Pons (tissue), 1 donor: ENCODE measurements at places on chromosomes 4 and X.

DNA sequence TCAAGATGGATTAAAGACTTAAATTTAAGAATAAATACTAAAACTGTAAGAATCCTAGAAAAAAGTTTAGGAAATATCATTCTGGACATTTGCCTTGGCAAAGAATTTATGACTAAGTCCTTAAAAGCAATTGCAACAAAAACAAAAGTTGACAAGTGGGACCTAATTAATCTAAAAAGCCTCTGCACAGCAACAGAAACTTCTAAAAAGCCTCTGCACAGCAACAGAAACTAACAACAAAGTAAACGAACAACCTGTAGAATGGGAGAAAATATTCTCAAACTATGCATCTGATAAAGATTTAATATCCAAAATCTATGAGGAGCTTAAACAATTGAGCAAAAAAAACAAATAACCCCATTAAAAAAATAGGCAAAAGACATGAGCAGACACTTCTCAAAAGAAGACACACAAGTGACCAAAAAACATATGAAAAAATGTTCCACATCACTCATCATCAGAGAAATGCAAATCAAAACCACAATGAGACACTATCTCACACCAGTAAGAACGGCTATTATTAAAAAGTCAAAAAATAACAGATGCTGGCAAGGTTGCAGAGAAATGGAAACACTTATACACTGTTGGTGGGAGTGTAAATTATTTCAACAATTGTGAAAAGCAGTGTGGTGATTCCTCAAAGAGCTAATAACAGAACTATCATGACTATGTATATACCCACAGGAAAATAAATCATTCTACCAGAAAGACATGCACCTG is 5.5 kb upstream of the OPRPN start:
- no peak for DNase-seq

- no peak for DNase-seq
Measured at GRCh38 chr4:107897823-107898222, 33.5 kb upstream of the CYP2U1 start.

GRCh38 chrX:78329486-78329885 is 2.1 kb upstream of the CYSLTR1 start:
- no peak for DNase-seq

DNA sequence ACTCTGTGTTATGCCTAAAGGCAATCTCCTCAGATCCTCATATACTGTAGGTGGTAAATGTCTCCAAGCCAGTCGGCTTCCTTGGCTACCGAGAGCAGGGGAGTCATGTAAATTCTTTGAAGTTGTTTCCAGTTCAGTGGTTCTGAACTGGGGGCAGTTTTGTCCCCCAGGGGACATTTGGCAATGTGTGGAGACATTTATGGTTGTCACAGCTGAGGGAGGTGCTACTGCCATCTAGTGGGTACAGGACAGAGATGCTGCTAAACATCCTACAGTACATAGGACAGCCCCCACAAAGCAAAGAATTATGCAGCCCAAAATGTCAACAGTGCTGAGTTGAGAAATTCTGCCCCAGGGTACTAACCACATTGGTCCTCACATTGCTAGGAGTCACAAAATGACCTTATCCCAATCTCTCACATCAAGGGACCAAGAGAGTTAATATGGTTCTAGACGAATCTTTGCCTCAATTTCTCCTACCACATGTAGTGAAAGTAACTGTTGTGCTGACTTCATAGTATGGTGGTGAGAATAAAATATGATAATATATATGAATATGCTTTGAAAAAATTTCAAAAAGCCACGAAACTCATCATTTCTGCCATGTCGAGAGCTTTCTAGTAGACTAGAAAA is 104.4 kb upstream of the ARHGAP24 start:
- peak; percentile 54 for DNase-seq

GRCh38 chr4:187934766-187935165 is 60.8 kb upstream of the ZFP42 start:
- no peak for DNase-seq

DNA sequence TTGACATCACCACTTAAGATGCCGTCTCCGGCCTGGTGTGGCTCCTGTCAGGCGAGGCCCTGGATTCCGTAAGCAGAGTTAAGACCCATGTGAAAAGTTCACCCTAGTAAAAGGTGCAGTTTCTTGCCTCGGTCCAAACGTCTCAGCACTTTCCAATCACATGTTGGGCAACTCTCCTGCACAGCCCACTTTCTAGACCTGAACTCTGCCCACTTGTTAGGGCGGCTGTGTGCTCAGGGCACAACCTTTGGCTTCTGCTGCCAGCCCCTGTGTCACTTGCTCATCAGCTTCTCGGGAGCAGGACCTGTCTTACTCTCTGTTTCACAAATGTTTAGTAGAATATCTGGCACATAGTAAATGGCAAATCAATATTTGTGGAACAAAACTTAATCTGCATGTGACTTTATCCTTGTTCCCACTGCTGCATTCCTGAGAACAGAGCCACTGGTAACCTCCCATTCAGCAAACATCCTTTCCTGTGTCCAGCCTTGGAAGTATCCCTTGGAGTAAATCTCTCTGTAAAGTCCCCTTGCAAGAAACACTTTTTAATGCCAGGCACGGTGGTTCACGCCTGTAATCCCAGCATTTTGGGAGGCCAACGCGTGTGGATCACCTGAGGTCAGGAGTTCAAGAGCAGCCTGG is 38.7 kb upstream of the SH3RF1 start:
- DNase-seq = no peak

GRCh38 chrX:38112566-38112965 is 106.2 kb downstream of the SYTL5 start:
- DNase-seq = no peak

DNA sequence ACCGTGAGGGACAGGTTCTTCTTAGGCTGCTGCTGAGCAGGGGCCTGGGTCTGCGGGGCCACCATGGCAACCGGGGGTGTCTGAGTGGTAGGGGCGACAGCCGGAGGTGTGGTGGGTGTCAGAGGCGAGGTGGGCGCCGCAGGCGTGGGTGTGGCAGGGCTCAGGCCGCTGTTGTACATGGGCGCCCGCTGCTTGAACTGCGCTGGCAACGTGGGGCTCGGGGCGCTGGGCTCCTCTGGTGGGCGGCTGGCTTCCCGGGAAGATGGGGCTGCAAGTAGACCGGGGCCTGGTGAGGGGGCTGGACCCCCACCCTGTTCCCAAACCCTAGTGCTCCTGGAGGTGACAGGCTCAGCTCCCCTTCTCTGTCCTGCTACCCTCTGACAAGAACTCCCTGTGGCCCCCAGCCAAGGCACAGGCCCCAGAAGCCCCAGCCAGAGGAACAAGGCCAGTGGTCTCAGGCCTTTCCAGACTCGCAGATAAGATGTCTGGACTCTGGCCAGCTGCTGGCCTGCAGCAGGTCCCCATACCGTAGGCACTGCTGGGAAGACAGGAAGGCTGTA is 24.8 kb downstream of the NELFA start:
- DNase-seq = no peak

DNA sequence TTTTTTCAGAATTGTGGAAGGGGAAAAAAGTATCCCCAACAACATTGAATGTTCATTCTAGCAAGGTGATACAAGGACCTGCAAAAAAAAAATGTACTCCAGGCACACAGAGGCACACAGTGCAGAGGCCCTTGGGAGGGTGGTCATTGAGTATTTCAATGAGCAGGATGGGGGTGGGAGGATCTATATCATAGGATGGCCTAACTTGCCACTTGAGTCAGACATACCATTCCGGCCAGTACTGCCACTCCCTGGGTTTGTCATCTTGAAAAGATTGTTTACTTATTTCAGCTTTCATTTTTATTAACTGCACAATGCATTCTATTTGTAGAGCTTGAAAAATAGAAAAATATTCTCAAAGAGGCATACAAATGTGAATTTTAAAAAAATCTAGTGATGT is 18.7 kb downstream of the ZNF595 start:
- no peak for DNase-seq

DNA sequence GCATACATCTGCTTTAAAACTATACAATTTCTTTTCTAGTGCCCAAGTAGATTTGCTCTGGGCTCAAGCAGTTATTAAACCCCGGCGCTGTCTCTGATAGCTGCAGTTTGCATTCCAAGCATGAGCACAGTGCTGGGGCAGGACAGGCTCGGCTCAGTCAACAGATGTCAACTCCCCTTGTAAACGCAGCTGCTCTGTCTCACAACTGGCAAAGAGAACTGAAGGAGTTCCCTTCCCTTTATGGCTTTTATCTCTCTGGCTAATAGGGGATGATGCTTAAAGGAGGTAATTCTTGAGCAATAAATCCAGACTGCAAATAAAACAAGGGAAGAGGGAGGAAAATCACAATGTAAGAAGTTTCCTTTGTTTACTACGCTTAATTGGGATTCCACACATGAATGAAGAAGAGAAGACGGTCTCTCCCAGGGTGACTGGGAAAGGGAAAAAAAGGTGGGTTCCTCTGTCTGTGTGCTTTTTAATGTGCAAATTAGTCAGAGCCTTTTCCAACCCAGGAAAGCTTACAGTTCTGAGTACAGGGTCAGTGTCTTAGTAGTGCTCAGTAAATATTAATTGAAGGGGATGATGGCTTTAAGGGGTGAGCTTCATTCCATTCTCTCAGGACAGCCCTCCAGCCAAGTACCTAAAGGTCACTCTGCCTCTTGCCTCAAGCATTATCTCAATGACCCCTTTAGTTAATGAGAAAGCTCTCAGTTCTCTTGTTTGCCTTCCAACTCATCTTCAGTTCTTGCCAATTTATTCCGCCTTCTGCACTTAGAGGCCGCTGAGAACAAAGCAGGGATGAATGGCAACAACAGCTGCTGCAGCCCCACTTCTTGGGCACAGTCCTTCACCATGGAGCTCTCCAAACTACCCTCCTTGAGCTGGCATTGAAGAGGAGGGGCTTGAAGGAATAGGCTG is 155.7 kb upstream of the JADE1 start:
- DNase-seq = peak; percentile 86

GRCh38 chrX:65576160-65576559 is 41.6 kb upstream of the LAS1L start:
- no peak for DNase-seq

- no peak for DNase-seq
Measured at GRCh38 chrX:9379697-9380551, 84.9 kb upstream of the TBL1X start.

- DNase-seq = no peak
Measured at GRCh38 chr4:152172146-152172545, 363.7 kb downstream of the FBXW7 start.

- DNase-seq = no peak
Measured at GRCh38 chr4:76156635-76157034, 8.4 kb upstream of the NUP54 start.

DNA sequence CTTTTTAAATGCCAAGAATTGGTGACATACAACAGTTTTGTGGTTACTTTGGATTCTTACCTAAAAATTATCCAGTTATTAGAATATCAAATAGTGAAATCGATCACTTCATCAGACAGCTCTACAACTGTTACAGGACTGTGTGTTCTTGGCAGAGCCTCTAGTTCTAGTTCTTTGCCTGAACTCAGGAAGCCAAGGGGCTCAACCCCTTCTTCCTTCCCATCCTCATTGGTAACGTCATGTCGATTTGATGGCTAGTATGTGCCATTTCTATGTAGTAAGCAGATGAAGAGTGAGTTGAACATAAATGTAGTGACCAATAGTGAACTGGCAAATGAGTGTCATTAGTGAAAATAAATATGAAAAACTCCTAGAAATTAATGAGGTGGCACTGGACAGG is 59.4 kb upstream of the LIMCH1 start:
- DNase-seq = no peak

DNA sequence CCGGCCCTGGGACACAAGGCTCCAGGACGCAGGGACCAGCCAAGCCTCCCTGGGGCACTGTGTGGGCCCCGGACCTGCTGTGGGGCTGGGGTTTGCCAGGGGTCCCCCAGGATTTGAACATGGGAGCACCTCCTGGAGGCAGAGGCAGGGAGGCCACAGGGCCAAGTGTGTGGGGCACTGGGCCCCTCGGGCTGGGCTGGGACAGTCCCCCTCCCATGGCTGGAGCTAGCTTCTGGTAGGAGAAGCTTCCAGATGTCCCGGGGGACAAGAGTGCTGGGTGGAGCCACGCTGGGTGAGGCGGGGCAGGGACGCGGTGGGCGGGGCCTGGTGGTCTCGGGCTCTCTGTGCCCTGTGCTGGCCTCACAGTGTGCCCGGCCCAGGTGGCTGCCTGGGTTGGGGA is 18.6 kb downstream of the FGFRL1 start:
- DNase-seq = no peak

DNA sequence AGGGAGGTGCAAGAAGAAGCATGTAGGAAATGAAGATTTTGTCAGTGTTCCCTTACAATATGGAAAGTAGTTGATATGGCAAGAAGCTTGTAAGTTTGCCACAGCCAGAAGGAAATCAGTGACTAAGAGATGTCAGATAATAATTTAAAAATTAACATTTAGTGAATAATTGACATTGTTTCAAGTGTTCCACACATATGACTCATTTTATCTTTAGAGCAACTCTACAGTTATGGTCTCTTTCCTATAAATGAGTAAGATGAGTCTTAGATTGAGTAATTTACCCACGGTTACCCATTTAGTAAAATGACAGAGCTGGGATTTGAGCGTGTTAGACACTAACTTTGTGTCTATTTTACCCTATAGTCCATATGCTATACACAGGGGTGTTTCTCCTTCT is 300.3 kb upstream of the IRS4 start:
- DNase-seq = no peak

DNA sequence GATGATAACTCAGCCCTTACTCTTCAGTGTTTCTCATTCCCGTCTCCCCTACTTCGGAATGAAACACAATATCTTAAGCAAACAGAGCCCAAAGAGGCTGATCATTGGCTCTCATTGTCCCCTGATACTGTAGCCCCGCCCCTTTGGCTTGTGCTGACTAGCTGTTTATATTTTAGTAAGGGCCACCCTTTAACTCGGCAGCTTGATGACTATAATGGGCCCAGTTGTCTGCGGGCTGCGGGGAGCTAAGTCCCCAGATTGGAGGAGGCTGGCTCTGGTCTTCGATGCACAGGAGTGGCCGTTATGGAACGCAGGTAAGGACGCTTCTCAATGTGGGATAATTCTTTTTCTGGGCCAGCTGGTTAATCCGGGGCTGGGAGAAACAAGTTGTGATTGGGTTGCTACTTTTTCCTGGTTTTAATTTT is at the start of gene TRIM2:
TRIM2 (plus strand) TSS at position 197 of the 425 bp plus-strand sequence; CDS start at position 285, 88 bp downstream.
- peak; percentile 98 for DNase-seq

DNA sequence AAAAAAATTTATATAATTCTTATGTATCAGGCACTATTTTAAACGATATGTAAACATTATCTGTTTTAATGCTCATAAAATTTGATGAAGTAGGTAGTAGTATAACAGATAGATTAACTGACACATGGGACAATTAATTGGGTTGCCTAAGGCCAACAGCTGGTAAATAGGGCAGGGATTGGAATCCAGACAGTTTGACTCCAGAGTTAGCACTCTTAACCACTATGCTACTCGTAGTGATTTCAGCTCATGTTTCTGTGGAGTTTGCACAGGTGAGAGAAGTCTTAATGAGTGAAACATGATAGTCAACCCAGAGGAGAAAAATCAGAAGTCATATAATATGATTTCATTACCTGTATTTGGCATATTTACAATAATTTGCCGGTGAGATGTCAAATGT is 126.0 kb upstream of the WDFY3 start:
- DNase-seq = no peak
